ENCODE measurements at places on chromosomes 13 and 19. TPM values are rescaled to one million over a fixed set of nuclear protein-coding genes. Genes with fewer than 3 reads are reported as not detected.

DNA sequence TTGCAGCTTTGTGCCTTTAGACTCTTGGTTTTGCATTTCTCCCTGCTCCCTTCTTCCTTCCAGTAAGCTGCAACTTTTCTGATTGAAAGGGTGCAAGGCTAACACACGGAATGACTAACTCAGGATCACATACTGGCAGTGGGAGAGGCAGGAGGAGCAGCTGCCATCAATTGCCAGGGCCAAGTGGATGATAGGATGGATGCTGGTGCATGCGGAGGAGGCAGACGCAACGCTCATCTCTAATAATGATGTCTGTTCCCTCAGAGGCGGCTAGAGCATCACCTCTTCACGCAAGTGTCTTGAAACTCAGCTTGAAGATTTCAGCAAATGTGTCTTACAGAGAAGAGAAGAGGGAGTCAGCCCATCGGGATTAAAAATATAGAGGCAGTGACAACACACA is 49.5 kb upstream of the TPM4 start:
- DNase-seq = no peak
- H3K4me3 ChIP-seq = no peak overlapping the region
- H3K4me1 ChIP-seq = no peaks in the 10 kb centered on the region
- H3K27me3 ChIP-seq = no peaks in the 10 kb centered on the region
- H3K27ac ChIP-seq = no peak overlapping the region
- no peaks in the 10 kb centered on the region for H3K36me3 ChIP-seq

DNA sequence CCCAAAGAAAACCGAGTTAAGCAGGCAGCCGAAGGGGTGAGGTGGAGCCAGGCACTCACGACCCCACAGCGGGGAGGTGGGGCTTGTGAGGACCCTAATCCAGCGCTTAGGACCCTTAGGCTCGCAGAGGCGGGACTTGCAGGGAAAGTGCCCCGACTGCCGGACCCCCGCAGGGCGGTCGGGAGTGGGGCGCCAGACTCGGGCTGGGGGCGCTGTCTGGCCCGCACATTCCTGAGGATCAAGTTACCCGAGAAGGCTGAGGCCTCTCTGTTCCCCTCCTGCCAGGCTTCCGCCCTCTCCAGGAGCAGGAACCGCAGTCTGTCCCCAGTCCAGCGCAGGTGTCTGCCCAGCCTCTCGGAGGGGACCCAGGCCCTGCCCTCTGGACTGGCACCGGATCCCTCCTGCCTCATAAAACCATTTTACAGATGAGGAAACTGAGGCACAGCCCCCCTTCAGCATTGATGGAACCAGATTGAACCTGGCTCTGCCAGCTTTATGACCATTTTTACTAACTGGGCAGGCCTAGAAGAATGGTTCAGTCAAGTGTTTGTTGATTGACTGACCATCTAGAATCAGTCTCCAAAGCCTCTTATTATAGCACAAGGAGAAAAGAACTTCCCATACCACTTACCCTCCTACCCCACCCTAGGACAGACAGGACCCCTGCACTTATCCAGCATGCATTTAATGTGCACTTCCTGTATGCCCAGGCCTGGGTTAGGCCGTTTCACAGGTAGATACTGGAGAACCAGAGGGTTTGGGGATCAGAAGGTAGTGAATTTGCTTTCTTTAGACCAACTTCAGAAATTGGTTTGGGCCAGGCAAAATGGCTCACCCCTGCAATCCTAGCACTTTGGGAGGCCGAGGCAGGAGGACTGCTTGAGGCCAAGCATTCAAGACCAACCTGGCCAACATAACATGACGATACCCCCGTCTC is 6.7 kb upstream of the JUND start:
- DNase-seq = no peak
- H3K27ac ChIP-seq = no peak overlapping the region
- H3K4me1 ChIP-seq = peaks cover 4% of the 10 kb centered on the region
- H3K36me3 ChIP-seq = no peaks in the 10 kb centered on the region
- H3K4me3 ChIP-seq = peak overlapping the region; percentile 34
- no peaks in the 10 kb centered on the region for H3K27me3 ChIP-seq

- H3K36me3 ChIP-seq = no peaks in the 10 kb centered on the region
- peak within 1 kb of the TSS; percentile 67 for H3K27ac ChIP-seq
- no peaks in the 10 kb centered on the region for H3K27me3 ChIP-seq
- H3K4me3 ChIP-seq = peak within 1 kb of the TSS; percentile 68
- DNase-seq = peak; percentile 99
Observed at GRCh38 chr19:7488736-7489353, at the start of gene PEX11G. Gene PEX11G (minus strand): TSS chr19:7489035. CDS start chr19:7489010, 25 bp downstream.

The SRRM5 gene
- total RNA-seq = 0.25 TPM

The SGCG gene
- total RNA-seq = not detected

The HCST gene
- 1.1 TPM for total RNA-seq

The ZNF506 gene
- total RNA-seq = 8.3 TPM

GRCh38 chr13:22506096-22506691 is 674.6 kb upstream of the SGCG start:
- no peaks in the 10 kb centered on the region for H3K27me3 ChIP-seq
- H3K36me3 ChIP-seq = no peaks in the 10 kb centered on the region
- DNase-seq = no peak
- no peak overlapping the region for H3K27ac ChIP-seq

All from H1 (cell line).